ENCODE measurements at places on chromosomes 2 and 18.

DNA sequence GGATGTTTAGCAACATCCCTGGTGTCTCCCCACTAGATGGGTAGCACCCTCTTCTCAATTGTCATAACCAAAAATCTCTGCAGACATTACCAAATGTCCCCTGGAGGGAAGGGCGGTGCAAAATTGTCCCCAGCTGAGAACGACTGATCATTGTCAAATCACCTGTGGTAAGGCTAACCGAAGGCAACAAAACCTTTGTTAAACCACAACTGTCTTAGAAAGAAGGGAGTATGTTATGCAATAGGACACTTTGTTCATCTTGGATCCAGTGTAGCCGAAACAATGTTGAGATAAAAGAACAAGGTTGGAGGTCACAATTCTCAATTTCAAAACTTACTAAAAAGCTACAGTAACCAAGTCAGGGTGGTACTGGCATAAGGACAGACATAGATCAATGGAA, 50.3 kb upstream of the ST3GAL5 start:
- DNase-seq, result no peak

GRCh38 chr2:213266421-213266820, 17.8 kb upstream of the SPAG16 start:
- no peak for DNase-seq

- DNase-seq, result no peak
Observed at GRCh38 chr2:226638576-226638975, 161.0 kb downstream of the IRS1 start.

DNA sequence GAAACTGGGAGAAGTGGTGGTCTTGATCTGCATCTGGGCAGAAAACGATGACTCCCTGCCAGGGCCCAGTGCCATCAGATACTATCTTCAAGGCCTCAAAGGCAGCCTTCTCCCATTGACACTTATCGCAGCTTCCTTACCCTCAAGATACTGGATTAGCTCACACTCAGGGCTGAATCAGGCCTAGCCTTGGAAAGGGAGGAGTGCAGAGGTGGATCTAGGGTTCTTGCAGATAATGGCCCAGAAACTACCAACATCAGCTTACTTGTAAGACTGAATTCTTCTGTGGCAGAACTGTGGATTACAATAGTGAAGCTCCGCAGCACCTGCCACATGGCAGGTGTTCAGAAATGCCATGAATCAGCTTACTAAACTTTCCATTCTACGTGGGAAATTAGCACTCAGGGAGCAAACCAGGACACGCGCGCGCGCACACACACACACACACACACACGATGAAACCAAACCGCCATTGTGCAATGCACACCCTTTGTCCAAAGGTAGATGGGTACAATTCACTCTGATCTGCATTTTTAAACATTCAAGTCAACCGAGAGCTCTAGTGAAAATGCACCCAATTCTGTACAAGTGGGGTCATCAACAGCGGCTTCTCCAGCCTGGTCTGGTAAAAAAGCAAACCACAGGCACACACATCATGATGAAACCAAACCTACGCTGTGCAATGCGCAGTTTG, 26.3 kb upstream of the TMEM182 start:
- no peak for DNase-seq

DNA sequence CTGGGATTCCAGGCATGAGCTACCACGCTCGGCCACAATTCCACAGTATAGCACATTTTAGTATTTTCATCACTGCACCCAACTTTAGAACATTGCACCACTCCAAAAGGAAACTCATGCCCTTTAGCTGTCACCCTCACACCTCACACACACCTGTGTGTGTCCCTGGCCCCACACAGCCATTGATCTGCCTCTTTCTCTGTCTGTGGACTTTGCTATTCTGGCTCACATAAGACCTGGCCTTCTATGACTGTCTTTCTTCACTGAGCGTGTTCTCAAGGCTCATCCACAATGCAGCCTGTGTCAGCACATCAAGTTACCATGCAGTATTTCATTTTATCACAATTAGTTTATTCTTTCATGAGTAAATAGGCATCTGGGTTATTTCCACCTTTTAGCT, 19.7 kb upstream of the ATP9B start:
- DNase-seq, result no peak

GRCh38 chr2:201154615-201155399, 28.1 kb upstream of the CASP10 start:
- DNase-seq, result no peak

GRCh38 chr2:207624185-207625013, 795 bp downstream of the METTL21A start:
- DNase-seq, result peak; percentile 74

DNA sequence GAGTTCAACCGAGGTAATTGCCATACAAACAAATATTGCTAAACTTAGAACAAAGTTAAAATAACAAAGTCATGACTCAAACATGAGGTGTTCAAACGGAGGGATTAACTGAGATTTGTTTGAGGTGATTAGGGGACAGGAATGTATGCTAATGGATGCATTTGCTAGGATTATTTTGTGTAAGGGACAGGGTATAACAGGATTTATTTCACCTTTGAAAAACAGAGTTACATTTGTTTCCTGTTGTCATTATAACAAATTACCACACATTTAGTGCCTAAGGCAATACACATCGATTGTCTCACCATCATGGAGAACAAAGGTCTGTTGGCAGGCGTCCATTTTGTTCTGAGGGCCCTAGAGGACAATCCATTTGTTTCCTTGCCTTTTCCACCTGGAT, 304.3 kb upstream of the CNTNAP5 start:
- DNase-seq, result no peak

All from germinal center (tissue), 1 donor.